ENCODE measurements at places on chromosomes 11 and 22.

DNA sequence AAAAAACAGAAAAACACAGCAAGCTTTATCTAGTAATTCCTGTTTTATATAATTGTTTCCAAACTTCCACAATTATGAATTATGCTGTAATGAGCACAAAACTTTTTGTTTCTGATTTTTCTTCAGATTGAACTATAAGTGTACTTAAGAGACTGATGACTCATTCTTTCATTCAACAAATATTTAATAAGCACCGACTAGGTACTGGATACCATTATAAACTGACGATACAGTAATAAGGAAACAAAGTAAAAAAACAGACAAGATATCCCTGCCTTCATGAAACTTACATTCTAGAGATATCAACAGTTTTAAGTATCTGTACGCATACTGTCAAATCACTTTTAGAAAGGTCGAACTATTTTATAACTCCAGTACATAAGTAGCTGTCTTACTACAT is 78.6 kb downstream of the ME3 start:
- DNase-seq, result no peak

DNA sequence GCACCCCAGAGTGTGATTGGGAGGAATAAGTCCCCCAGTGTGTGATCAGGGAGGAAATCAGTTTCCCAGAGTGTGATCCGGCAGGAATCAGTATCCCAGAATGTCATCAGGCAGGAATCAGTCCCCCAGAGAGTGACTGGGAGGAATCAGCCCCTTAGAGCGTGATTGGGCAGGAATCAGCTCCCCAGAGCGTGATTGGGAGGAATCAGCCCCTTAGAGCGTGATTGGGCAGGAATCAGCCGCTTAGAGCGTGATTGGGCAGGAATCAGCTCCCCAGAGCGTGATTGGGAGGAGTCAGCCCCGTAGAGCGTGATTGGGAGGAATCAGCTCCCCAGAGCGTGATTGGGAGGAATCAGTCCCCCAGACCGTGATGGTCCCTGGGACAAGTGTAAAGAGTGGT is 81.1 kb upstream of the EIF3D start:
- DNase-seq, result no peak

DNA sequence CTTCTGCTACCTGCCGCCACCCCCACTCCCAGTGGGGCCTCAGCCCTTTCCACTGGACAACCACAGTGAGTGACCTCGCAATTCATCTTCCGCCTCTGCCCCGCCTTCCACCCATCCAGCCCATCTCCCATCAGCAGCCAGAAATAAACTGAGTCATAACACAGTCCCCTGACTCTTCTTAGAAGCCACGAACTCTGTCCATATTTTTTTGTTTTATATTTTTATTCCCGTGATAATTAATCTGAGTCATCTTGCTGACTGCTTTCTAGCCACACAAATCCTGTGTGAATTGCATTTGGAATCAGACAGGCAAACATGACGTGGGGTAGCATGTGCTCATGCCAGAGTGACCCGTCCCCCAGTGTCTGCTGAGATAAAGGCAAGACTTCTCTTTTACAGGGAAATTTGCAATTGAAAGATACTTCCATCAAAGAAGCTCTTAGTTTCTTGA is 7.0 kb downstream of the FADD start:
- DNase-seq, result no peak

DNA sequence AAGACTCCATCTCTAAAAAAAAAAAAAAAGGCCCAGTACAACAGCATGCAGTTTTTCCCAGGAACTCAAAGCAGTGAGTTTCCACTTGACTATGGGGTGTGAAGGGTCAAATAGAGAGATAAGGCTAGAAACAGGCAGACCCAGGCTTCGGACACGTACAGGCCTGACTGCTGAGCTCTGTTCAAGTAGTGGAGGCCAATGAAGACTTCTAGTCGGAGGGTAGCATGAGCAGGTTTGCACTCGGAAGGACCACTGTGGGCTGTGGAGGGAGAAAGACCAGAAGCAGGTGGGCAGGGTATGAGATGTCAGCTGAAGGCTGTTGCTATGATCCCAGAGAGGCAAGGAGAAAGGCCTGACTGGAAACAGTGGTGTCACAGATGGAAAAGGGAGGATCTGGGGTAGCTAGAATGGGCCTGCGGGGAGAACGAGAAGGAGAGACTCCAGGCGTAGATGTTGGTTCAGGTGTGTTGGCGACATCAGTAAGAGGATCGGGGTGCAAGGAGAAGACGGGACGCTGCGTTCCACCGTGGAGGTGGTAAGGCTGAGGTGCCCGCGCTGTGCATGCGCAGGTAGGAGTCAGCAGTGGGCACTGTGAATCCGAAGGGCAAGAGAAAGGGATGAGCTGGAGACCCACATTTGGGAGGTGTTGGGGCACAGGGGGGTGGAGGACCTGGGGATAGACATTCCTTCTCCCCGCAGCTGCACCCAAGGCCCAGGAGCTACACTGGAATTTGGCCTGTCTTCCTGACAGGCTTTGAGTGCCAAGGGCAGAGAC is 49.4 kb upstream of the RAB1B start:
- no peak for DNase-seq

DNA sequence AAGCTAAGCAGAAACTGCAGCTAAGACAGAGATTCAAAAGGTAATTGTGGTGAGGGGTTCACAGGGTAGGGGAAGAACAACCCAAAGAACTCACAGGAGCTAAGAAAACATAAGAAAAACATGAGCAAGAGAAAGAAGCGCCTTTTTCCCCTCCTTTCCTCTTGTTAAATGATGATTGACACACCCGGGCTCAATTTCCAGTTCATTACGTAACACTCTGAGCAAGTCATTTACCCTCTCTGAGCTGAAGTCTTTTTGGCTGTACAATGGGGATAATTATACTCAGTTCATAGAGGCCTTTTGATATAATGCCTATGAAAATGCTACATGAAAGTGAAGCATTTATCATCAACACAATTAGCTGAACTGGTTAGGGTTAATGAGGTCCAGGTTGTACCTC is 17.2 kb downstream of the LRP4 start:
- DNase-seq, result no peak

- DNase-seq, result no peak
These were observed 37.5 kb downstream of the SYN3 start for GRCh38 chr22:33020721-33021120.

DNA sequence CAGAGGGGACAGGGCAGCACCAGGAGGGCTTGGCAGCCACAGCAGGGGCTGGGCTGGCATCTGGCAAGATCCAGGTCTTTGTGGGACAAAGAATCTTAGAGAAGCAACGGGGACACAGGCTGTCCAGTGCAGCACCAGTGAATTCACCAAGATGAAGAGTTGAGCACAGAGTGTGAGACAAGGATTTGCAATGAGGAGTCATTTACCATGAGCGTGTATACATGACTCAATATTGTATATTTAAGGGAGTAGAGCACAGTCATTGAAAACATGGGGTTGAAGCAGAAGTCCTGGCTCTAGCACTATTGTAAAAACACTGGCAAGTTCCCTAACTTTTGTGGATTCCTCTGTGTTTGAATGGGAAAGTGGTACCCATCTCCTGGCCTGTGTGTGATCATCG is 3.5 kb downstream of the APOL1 start:
- DNase-seq, result no peak

- no peak for DNase-seq
These were observed 12.8 kb downstream of the UFD1 start for GRCh38 chr22:19466126-19466716.

DNA sequence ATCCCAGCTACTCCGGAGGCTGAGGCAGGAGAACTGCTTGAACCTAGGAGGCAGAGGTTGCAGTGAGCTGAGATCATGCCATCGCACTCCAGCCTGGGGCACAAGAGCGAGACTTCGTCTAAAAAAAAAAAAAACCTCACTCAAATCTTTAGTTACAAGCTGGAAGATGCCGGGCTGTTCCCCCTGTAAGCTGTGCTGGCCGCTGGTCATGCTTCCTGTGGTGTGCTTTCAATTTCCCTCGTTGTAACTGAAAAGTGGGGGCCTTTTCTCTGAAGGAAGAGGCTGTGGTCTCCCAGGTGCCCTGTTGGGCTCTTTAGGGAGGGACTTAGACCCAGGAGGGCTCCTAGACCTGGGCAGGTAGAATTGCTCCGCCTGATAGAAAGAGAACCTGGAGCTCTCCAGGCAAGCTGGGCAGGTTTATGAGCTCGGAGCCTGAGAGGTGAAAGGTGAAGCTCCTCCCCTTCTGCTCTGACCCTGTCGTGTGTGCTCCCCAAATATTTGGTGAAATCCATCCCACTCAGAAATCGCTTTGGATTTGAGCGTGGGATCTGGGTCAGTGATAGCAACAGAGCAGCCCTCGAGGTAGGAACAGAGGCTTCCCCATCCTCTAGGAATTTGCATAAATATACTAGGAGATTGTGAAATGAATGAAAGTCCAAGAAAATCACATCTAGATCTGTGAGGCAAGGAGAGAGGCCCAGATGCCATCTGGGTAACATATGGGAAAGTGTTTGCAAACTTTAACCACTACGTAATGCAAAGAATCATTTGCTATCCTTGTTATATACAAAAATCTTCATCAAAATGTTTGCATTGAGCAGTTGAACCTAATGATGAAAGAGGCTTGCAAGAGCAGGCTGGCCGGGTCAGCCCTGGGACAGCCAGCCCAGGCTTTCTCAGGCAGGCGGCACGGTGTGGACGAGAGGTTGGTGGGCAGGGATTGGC is 154.3 kb downstream of the FBXO7 start:
- DNase-seq, result no peak

- DNase-seq, result no peak
These were observed 182.0 kb downstream of the ST3GAL4 start for GRCh38 chr11:126537492-126537891.

GRCh38 chr22:48968201-48968959 is 859.3 kb downstream of the BRD1 start:
- no peak for DNase-seq

- DNase-seq, result no peak
These were observed 143.7 kb downstream of the SNX19 start for GRCh38 chr11:130772266-130773227.

DNA sequence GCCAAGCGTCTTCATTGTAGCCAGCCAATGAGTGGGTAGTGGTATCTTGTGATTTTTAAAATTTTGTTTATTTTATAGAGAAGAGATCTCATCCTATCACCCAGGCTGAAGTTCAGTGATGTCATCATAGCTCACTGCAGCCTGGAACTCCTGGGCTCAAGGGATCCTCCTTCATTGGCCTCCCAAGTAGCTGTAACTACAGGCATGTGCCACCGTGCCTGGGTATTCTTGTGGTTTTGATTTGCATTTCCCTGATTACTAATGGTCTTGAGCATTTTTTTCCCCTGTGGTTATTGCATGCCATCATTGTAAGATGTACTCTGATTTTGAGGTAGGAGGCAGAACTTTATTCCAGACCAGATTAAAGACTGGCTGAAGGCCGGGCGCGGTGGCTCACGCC is 2.4 kb upstream of the DENND6B start:
- no peak for DNase-seq

DNA sequence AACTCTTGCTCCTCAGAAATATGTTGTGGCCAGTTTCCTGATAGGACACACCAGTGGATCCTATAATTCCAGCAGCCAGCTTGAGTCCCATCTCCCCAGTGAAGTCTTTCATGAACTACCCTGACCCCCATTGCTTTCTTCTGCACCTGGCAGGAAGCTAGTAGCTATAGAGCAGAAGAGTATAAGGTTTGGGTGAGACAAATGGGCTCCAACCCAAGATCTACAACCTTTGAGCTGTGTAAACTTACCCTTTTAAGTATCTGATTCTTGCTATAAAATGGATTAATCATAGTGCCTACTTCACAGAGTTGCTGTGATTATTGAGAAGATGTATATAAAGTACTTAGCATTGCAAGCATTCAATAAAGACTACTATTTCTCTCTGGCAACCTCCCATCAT is 396.9 kb upstream of the CADM1 start:
- DNase-seq, result no peak

DNA sequence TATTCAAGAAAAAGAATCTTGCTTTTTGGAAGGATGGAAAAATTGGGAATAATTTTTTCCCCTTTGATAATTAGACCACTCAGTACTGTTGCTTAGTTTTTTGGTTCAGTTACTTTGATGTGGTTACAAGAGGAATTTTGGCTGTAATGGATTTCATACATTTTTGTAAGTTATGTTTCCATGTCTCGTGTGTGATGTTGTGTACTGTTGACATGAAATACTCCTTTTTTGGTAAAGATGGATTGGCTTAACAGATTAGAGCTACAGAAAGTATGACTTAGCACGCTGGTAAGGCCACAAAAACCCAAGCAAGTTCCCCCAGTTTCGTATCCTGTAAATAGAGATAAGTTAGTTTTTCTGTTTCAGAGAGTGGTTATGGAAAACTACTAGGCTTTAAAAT is 11.9 kb downstream of the TBCEL start:
- DNase-seq, result no peak

DNA sequence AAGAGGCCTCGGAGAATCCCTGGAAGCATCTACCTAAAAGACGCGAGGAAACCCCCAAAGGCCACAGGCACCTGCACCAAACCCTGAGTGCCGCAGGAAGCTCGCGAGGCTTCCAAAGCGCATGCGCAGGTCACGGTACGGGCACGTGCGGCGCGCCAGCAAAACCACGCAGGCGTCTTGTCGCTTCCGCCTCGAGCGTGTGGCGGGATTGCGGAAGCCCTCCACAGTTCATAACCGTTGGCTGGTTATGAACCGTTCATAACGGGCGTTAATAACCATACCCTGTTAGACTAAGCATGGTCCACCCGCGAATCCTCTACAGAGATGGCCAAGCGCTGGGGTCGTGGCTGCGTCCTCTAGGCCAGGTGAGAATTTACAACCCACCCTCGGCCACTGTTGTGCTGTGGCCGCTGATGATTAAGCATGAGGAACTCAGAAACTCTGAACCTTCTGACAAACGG is 46.4 kb downstream of the MORC2 start:
- DNase-seq, result no peak

DNA sequence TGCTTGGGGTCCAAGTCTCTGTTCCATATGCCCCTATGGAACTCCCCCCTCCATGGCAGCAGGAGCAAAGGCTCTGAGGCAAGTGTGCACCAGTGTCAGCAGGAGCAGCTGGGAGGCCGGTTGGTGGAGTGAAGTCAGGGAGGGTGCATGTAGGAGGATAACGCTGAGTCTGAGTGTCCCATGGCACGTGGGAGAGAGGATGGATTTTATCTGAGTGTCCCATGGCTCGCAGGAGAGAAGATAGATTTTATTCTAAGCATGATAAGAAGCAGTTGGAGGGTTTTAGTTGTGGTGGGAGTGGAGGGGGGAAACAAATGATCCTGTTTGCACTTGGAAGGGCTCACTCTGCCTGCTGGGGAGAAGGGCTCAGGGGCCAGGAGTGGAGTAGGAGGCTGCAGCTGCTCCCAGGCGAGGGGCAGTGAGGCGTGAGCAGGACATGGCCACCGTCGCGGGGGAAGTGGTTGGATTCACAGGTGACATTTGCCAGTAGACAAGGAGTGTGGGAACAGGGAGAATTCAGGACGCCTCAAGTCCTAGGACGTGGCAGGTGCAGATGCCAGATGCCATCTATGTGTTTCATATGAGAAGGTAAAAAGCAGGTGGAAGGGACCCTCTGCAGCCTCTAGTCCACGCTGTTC is 33.6 kb upstream of the PARVG start:
- no peak for DNase-seq

DNA sequence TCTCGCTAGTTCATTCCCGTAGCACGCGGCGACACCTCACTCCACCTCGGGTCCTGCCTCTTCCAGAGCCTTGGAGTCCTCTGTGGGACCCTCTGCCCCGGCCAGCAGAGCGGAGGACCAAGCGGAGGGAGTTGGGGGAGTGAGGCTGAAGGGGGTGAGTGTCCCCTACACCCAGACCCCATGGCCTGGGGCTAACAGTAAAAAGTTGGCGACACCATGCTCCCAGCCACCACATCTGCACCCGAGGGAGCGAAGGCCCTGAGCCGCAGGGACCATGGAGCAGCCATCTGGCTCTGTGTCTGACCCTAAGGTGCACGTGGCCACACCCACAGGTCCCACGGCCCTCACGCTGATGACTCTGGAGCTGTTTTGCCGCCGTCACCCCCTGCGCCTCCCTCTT is 293.8 kb downstream of the BRD1 start:
- DNase-seq, result no peak

- no peak for DNase-seq
These were observed 60.6 kb downstream of the MICAL2 start for GRCh38 chr11:12170984-12171383.
